Thymus (tissue), 14 donors: ENCODE measurements at places on chromosomes 5 and 9.

GRCh38 chr9:90393365-90394152, 249.1 kb downstream of the DIRAS2 start:
- no peak for DNase-seq
- no peaks in the 10 kb centered on the region for H3K4me1 ChIP-seq
- H3K27ac ChIP-seq = no peak overlapping the region
- no peaks in the 10 kb centered on the region for H3K27me3 ChIP-seq
- H3K36me3 ChIP-seq = no peaks in the 10 kb centered on the region

GRCh38 chr5:123671042-123671441, 159.1 kb downstream of the CSNK1G3 start:
- peak; percentile 54 for DNase-seq
- no peak overlapping the region for H3K4me3 ChIP-seq
- H3K27ac ChIP-seq = no peak overlapping the region
- no peaks in the 10 kb centered on the region for H3K27me3 ChIP-seq

GRCh38 chr9:16460696-16461095, 409.8 kb downstream of the BNC2 start:
- no peak overlapping the region for H3K27ac ChIP-seq
- H3K4me1 ChIP-seq = peaks cover 35% of the 10 kb centered on the region
- no peaks in the 10 kb centered on the region for H3K36me3 ChIP-seq
- H3K27me3 ChIP-seq = no peaks in the 10 kb centered on the region

DNA sequence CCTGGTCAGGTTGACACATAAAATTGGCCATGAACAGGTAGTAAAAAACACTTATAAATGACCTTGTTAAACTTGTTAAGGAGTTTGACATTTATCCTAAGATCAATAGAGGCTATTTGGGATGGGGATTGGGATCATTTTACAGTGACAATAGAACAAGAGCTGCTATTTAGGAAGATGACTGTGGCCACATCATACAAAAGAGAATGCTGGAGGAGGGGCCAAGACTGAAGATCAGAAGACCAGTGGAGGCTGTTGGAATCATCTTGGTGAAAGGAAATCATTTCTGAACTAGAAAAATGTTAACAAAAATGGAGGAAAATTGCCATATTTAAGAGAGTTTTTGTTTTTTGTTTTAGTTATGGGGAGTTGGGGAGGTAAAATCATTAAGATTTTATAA, 304.8 kb upstream of the TLE4 start:
- no peak for DNase-seq
- no peaks in the 10 kb centered on the region for H3K4me1 ChIP-seq
- H3K4me3 ChIP-seq = no peak overlapping the region
- H3K27ac ChIP-seq = no peak overlapping the region
- H3K27me3 ChIP-seq = no peaks in the 10 kb centered on the region
- no peaks in the 10 kb centered on the region for H3K36me3 ChIP-seq

DNA sequence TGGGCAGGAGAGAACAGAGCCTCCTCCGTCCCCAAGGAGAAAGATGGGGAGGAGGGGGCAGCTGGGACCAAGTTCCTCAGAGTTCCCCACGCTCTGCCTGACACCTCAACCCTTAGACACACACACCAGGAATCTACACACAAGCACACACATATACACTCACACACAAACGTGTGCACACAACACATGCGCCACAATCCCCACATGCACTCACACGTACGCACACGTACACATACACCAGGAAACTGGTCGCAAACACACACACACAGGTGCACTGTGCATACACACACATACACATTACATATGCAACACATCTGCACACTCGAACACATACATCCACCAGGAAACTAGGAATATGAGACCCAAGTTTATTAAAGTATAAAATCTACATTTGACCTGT, 50.4 kb downstream of the ROR2 start:
- no peak overlapping the region for H3K27ac ChIP-seq
- no peaks in the 10 kb centered on the region for H3K36me3 ChIP-seq

DNA sequence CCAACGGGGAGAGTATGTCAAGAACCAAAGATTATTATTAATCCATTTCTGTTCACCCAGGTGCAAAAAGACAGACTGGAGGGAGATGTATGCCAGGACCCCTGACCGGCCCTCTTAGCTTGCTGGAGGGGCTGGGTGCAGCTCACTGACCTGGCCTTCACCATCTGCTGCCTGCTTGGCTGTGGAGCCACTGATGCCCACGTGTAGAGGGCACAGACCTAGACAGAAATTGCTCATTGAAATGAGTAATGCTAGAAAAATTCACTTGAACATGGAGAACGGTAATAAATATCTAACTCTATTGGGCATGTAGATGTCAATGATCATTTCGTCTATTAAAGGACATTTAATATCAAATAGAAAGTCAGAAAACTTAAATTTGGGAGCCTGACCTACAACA, 58.8 kb upstream of the ERCC6L2 start:
- no peak for DNase-seq
- no peaks in the 10 kb centered on the region for H3K36me3 ChIP-seq
- no peak overlapping the region for H3K4me3 ChIP-seq
- no peak overlapping the region for H3K27ac ChIP-seq

- no peaks in the 10 kb centered on the region for H3K4me1 ChIP-seq
- H3K27me3 ChIP-seq = no peaks in the 10 kb centered on the region
- DNase-seq = no peak
- no peak overlapping the region for H3K27ac ChIP-seq
Observed at GRCh38 chr5:109826-110225, 17.9 kb downstream of the PLEKHG4B start.
